ENCODE measurements at places on chromosomes 7 and 10. TPM values are rescaled to one million over a fixed set of nuclear protein-coding genes. Genes with fewer than 3 reads are reported as not detected.

The KCNH2 gene
- 0.56 TPM for total RNA-seq

The CHAT gene
- not detected for total RNA-seq

The CLRN3 gene
- not detected for total RNA-seq

The GATA3 gene
- total RNA-seq = 0.28 TPM

The ADRA2A gene
- total RNA-seq = 81.3 TPM

The YAE1 gene
- 18.8 TPM for total RNA-seq

The ZNF804B gene
- total RNA-seq = not detected

The MAGI2 gene
- 20.6 TPM for total RNA-seq

The PCLO gene
- total RNA-seq = 0.75 TPM

The CYP3A7 gene
- not detected for total RNA-seq

The ZKSCAN5 gene
- total RNA-seq = 10.2 TPM

- no peak for DNase-seq
Measured at GRCh38 chr7:130490888-130491804, 739 bp upstream of the MEST start.

DNA sequence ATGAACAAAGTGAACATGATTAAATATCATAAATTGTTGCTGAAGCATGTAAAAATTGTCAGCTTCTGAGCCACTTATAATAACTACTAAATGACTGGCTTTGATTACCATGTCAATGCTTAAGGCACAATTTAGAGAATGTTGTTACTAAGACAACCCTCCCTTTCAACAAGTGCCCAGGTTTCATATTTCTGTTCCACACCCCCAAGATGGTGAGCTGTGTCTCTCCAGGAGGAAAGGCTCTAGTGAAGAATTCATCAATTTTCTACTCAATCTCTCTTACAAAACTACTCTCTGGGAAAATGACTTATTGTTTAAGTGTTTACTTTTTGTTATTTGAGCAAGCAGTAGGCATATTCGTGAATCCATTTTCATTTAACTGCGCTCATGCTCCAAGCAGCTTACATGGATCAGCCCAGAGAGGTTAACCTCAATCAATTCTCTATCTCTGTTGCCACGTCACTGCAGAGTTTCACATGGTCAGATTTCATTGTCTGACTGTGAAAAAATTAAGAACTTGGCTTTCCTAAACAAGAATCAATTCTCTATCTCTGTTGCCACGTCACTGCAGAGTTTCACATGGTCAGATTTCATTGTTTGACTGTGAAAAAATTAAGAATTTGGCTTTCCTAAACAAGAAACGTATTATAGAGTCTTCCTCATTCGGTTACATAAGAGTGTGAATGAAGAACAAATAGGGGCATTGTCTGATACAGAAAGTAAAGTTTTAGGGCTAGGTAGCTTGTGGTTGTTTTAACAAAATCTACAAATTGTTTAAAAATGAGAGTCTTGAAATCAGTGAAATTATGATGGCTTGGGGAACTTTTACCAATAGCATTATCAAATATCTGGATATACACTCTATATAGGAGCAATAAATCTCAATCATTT lies 49.7 kb downstream of the CCDC71L start:
- no peak for DNase-seq

- no peak for DNase-seq
Measured at GRCh38 chr10:11504566-11505285, 106.7 kb downstream of the USP6NL start.

DNA sequence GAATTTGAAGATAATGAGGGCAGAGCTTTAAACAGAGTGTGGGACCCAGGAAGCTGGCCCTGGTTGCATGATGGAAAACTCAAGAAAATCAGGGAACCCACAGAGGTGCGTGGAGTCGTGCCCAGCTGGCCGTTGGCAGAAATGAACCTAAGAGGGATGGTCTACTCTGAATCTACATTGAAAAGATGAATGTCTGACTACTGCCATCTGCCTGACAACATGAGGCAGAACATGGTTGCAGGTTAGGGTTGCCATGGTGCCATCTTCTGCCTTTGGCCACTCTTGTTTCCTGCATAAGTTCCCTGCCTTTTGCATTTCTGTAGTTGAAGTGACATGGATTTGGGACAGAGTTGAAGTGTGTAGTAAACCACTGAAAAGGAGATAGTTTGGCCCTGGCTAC lies 138.5 kb upstream of the COBL start:
- DNase-seq = no peak

DNA sequence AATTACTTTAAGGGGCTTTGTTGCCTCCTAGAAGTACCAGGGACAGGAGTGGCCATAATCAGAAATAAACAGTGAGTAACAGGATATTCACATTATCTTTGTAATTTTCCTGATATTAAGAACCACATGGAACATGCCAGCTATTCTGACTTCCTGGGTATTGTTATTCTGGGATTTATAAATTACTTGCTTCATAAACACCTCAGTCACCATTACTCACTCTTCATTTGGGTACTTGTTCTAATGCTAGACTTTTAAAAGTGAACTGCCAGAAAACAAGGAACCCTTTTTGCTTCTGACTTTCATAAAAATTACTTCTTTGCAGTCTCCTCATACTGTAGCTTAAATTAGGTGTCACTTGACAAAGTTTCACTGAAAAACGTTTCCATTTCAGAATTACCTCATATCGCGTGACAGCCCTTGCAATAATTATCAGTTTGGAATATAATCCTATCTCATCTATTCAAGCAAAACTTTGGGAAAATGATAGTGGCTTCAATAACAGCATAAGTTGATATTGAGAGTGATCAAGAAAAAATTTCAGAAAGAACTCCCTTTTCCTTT lies 29.8 kb downstream of the CABCOCO1 start:
- DNase-seq = no peak

GRCh38 chr10:58397830-58398229 lies 12.6 kb downstream of the TFAM start:
- DNase-seq = no peak

DNA sequence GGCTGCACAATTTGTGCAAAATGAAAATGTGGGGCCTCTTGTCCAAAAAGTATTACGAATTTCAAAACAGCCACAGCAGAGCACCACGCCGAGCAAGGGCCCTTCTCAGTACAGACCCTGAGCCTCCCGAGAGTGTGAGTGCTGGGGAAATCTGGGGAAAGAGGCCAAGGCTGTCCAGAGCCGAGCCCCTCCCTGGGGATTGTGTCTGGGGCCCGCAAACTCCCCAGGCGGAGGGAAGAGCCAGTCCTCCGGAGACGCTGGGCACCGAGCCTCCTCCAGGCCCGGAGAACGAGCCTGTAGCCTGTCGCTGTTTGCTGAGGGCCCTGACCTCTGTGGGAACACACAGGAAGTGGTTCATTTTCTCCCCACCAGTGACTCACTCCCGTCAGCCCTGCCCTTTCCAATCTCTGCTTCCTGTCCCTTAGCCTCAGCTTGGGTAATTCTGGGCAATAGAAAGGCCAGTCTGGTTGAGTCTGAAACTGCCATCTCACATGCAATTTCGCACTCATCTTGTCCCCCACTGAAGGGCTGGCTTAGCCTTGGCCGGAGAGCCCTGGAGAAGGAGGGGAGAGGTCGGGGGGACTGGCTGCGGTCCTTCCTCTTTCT lies 19.5 kb upstream of the GNA12 start:
- no peak for DNase-seq

DNA sequence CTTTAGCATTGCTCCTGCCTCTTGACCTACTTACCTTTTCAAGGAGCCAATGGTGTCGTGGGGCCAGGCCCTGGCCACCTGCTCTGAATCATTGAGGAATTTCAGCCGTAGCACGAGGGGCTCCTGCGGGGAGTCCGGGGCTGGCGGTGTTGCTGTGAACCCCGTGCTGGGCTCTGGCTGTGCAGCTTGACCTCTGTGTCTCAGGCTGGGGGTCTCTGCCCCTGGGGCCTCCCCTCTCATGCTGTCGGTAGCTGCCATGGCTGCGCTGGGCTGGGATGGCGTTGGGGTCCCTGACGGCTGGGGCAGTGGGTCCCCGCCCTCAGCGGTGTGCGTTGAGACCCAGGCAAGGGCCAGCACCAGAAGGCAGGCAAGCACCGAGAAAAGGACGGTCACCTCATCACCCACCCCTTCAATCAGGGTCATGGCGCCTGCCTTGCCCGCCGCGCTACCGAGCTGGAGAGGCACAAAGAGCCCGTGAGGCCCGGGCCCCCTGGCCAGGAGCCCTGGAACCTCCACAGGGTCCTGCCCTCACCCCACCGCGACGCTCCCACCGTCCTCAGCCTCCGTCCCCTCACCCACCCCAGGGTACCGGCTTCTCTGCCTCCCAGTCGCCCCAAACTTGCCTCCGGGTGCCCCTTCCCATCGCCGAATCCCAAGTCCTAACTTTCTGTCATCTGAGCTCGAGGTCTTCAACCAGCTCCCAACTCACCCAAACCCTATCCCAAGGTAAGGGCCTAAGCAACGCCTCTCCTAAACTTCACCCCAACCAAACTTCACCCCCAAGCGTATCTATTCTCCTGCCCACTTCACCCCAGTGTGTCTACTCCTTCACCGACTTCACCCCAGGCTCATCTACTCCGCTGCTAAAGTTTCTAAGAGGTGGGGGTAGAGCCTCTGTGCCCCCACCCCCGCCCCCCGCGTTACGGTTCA lies 887 bp downstream of the TMUB1 start:
- DNase-seq = no peak

- DNase-seq = no peak
Measured at GRCh38 chr7:153107826-153108225, 348.3 kb downstream of the ACTR3B start.

GRCh38 chr10:120948889-120949608 lies 97.9 kb downstream of the WDR11 start:
- no peak for DNase-seq

DNA sequence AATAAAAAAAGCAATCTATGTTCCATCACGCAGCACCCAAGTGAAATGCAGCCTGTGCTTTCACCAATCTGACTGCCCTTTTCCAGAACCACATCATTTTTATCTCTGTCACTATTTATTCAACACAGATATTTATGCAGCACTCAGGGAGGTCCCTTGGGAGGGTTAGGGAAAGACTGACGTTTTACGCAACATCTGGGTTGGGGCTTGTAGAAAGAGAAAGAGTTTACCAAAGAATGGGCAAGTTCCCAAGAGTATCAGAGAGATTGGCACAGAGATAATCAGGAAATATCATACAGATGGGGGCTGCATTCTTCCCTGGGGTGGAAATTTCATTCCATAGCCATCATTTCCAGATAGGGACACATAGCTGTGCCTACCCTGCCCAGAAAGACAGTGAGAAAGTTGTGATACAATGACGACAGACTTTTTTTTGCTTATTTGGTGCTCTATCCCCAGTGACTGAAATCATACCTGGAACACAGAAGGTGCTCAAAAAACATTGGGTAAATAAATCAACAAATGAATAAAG lies 474.2 kb downstream of the CALN1 start:
- no peak for DNase-seq

DNA sequence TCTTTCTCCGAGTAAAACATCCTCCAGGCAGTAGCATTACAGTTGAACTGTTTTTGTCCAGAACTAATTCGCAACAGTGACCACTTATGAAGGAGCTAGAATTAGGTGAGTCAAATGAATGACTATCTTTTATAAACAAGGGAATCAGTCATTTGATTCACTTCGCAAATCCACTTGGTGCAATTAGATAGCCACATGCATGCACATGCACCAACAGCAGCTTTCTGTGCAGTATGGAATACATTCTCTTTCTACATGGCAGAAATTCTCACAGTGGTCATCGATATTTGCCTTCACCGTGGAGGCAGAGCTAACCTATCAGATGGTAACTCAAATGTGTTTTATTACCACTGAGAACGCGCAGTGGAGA lies 118.8 kb downstream of the CDK6 start:
- DNase-seq = no peak

DNA sequence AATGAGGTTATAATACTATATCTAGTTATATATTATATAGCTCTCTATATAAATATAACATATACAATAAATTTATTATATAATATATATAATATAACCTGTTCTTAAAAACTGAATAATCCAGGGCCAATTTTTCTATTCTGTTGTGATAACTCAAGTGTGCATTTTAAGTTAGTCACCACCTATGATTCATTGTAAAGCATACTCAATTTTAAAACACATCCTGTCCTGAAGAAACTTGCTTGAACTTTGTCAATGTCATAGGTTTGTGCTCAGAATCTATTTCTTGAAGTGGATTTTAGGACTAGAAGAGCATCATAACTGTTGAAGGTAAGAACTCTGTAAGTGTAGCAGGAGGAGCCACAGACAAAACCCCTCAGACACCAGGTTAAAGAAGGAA lies 1209.8 kb downstream of the REEP3 start:
- DNase-seq = no peak

GRCh38 chr7:20220293-20220761 lies 3.1 kb upstream of the MACC1 start:
- no peak for DNase-seq

GRCh38 chr7:156236181-156236889 lies 404.2 kb upstream of the RNF32 start:
- no peak for DNase-seq

- no peak for DNase-seq
Measured at GRCh38 chr10:114547514-114547913, 110.6 kb downstream of the ABLIM1 start.

GRCh38 chr7:135769005-135769802 lies 20.6 kb upstream of the FAM180A start:
- DNase-seq = no peak

- DNase-seq = no peak
Measured at GRCh38 chr7:76346097-76346496, 12.7 kb downstream of the YWHAG start.

DNA sequence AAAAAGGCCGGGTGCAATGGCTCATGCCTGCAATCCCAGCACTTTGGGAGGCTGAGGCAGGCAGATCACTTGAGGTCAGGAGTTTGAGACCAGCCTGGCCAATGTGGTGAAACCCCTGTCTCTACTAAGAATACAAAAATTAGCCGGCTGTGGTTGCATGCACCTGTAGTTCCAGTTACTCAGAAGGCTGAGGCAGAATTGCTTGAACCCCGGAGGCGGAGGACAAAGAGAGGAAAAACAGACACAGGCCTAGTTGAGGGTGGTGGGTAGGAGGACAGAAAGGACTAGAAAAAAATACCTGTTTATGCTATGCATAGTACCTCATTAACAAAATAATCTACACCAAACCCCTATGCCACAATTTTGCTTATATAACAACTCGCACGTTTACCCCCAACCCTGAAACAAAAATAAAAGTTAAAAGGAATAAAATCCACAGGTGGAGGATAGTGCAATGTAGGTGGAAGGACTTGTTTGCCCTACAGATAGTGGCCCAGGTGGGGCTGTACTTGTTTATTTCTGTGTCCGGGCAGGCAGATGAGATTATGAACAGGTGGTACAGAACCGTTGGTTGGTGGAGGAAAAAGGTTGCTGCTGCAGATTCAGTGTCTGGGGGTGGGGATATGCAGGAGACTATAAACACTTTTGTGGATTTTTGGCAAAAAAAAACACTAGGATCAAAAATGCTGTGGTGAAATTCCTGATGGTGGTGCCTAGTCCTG lies 5.1 kb downstream of the ZNF680 start:
- no peak for DNase-seq

GRCh38 chr7:132778761-132779160 lies 202.5 kb upstream of the PLXNA4 start:
- DNase-seq = no peak
